Spinal cord (tissue), 10 donors: ENCODE measurements at places on chromosomes 5 and 9.
A peak's percentile ranks its signal among the peaks of the same experiment; 100 is the strongest.

DNA sequence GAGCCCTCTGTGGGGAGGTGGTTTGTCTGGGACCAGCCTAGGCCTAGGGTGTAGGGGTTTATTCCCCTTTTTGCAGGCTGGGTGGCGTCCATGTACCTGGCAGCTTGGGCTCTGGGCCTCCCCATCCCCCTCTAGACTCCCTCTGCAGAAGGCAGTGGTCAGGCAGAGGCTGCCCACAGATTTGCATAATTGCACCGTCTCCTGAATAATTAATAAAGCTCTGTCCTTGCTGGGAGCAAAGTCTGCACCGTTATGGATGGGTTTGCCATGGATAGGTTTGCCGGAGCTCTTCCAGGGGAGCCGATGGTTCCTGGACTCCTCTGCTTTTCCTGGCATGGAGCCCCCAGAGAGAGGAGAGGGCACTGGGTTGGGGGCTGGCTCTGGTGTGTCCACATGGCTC lies 60.4 kb downstream of the DAB2IP start:
- H3K27me3 ChIP-seq = no peaks in the 10 kb centered on the region
- H3K27ac ChIP-seq = no peak overlapping the region
- no peak for DNase-seq
- peaks cover 71% of the 10 kb centered on the region for H3K4me1 ChIP-seq

- no peaks in the 10 kb centered on the region for H3K27me3 ChIP-seq
- no peak overlapping the region for H3K4me3 ChIP-seq
- H3K4me1 ChIP-seq = no peaks in the 10 kb centered on the region
- peak; percentile 22 for DNase-seq
Observed at GRCh38 chr5:83714810-83715209, 5.8 kb downstream of the HAPLN1 start.

DNA sequence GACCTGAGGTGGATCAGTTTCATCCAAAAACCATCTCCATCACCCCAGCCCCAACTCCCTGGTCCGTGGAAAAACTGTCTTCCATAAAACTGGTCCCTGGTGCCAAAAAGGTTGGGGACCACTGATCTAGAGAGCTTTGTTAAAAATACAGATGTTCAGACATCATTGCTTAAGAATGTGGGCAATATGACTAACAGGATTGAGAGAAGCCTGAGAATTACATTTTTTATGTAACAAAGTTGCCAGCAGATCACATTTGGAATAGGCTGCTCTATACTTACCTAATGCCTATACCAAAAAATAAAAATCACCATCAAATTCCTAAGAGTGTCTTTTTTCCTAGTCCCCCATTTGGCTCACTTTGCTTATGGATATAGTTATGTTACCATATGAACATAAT lies 143.3 kb downstream of the RAPGEF6 start:
- H3K4me1 ChIP-seq = no peaks in the 10 kb centered on the region
- DNase-seq = no peak
- no peak overlapping the region for H3K27ac ChIP-seq
- H3K27me3 ChIP-seq = no peaks in the 10 kb centered on the region

- no peak overlapping the region for H3K4me3 ChIP-seq
- no peaks in the 10 kb centered on the region for H3K36me3 ChIP-seq
- DNase-seq = no peak
Observed at GRCh38 chr5:78500028-78500427, 139.6 kb downstream of the SCAMP1 start.

DNA sequence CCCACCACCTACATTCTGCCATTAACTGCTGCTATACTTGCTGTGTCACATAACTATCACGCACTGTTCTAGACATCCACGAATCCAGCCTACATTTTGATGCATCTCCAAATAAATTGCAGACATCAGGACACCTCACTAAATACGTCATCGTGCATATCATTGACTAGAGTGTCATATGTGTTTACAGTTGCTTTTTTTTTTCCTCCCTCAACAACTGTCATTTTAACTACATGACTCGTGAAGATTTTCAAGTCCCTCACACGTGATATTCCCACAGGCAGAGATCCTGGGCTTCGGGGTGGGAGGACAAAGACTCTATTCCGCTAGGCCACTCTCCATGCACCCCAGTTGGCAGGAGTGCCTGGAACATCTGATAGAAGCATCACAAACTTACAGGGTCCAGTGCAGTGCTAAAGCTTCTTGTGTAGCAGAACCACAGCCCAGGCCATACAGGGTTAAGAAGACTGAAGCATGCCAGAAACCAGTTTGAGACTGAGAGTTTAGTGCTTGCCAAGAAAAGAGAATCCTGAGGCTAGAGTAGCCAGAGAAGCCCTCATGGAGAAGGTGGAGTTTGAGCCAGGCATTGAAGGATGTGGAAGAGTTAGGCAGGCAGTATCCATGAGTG lies 1.1 kb downstream of the PCYOX1L start:
- H3K27ac ChIP-seq = no peak overlapping the region
- H3K4me1 ChIP-seq = peaks cover 21% of the 10 kb centered on the region
- peak; percentile 56 for DNase-seq
- peaks cover 18% of the 10 kb centered on the region for H3K36me3 ChIP-seq
- H3K4me3 ChIP-seq = peak overlapping the region; percentile 75

DNA sequence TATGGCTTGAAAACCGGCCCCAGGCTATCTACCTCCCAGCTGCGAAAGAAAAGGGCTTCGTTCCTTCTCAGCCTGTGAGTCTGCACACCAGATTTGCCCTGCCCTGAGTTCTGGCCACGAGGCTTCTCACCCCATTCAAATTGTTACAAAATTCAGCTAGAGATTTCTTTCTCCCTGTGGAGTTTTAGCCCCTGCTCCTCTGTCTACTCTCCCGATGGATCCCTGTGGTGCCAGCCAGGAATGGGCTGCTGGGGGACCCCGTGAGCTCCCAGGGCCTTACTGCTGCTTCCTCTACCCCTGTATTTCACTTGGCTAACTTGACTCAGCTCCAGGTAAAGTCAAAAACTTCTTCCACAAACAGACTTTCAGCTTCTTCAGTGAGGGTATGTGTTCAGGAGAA lies 9.3 kb upstream of the RNF20 start:
- no peak for DNase-seq
- no peak overlapping the region for H3K27ac ChIP-seq
- no peaks in the 10 kb centered on the region for H3K27me3 ChIP-seq
- no peaks in the 10 kb centered on the region for H3K4me1 ChIP-seq

DNA sequence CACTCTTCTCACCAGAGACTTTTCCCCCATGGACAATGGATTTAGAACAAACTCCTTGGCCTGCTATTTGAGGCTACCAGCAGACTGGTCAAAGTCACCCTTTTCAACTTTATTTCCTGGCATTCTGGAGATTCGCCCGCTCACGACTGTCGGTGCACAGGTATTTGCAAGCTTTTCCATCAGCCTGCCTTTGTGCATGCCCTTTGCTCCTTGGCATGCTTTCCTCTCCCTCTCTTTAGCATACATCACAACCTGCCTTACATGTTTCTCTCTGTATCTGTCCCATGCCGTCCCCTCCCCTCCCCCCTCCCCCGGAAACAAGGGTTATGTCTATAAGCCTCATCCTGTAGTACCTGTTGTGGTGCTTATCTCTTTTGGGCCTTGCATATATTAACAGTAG lies 257.1 kb downstream of the AOPEP start:
- peaks cover 13% of the 10 kb centered on the region for H3K4me1 ChIP-seq
- H3K27ac ChIP-seq = no peak overlapping the region
- H3K4me3 ChIP-seq = no peak overlapping the region
- peaks cover 9% of the 10 kb centered on the region for H3K36me3 ChIP-seq
- no peaks in the 10 kb centered on the region for H3K27me3 ChIP-seq
- DNase-seq = no peak

DNA sequence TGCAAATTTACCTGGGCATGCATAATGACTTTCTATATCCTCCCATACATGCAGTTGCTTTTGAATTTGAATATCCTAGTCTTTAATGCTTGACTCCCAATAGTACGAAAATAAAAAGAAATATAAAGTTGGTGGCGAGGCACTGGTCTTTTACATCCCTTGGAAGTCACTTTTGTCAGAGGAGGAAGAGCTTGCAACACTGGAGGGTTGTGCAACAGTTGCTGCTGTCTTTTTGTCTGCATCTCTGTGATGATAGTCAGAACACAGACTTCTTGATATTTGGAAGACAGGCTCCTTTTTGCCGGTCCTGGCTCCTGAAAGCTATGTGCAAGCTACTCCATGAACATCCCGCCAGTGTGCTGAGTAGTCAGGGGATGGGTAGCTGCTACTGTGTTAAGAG lies 16.8 kb upstream of the SGCD start:
- no peak overlapping the region for H3K4me3 ChIP-seq
- no peak for DNase-seq
- H3K27ac ChIP-seq = no peak overlapping the region
- no peaks in the 10 kb centered on the region for H3K27me3 ChIP-seq
- H3K4me1 ChIP-seq = no peaks in the 10 kb centered on the region
